Stimulated activated CD4-positive, alpha-beta T cell treated with anti-CD3 and anti-CD28 coated beads, Interleukin-1b, Interleukin-23, amount 100 ng/mL, for 1 hour (primary cell): ENCODE measurements at places on chromosomes 12 and 14.

GRCh38 chr12:43832463-43833168 is 3.3 kb upstream of the TMEM117 start:
- no peak for DNase-seq

- no peak for DNase-seq
Observed at GRCh38 chr14:29521526-29522137, 406.0 kb downstream of the PRKD1 start.

- DNase-seq = no peak
Observed at GRCh38 chr14:92021523-92021922, 18.3 kb downstream of the TRIP11 start.

- no peak for DNase-seq
Observed at GRCh38 chr12:122533856-122534255, 6.8 kb downstream of the KNTC1 start.

DNA sequence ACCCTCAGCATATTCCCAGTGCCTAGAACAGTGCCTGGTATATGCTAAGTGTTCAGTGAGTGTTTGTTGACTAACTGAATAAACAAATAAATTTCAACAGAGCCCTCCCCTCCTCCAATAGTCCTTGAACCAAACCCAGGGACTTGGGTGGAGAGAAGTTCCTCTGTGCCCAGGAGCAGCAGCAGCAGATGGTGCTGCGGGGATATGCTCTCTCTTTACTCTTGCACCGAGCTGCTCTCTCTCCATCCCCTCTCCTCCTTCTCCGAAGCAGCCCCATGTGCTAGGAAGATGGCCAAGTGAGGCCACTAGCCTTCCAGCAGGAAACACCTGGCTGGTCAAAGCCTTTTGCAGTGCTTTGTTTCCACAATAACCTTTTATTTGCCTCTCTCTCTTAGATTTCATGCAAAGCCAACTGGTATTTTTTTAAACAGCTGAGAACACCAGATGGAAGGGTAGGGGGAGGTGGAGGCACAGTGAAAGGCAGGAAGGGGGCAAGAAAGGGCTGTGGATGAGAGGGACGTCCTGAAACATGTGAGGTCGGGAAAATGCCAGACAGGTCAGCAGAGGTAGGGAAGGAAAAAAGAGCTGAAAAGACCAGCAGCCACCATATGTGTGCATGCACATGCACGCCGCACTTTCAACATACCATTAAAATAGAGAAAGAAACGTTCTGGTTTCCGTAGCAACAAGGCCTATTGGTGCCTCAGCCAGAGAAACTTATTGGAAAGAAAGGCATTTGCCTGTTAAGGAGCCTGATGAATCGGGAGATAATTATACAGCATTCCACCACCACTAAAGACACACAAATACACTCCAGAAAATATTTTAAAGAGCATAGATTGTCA is 78.9 kb downstream of the EMP1 start:
- DNase-seq = no peak
